Lower lobe of right lung (tissue), 2 donors: ENCODE measurements at places on chromosomes 1 and 21. TPM values are rescaled to one million over a fixed set of nuclear protein-coding genes. Genes with fewer than 3 reads are reported as not detected.

GRCh38 chr1:158924677-158925076, 6.7 kb upstream of the PYHIN1 start:
- DNase-seq = no peak

DNA sequence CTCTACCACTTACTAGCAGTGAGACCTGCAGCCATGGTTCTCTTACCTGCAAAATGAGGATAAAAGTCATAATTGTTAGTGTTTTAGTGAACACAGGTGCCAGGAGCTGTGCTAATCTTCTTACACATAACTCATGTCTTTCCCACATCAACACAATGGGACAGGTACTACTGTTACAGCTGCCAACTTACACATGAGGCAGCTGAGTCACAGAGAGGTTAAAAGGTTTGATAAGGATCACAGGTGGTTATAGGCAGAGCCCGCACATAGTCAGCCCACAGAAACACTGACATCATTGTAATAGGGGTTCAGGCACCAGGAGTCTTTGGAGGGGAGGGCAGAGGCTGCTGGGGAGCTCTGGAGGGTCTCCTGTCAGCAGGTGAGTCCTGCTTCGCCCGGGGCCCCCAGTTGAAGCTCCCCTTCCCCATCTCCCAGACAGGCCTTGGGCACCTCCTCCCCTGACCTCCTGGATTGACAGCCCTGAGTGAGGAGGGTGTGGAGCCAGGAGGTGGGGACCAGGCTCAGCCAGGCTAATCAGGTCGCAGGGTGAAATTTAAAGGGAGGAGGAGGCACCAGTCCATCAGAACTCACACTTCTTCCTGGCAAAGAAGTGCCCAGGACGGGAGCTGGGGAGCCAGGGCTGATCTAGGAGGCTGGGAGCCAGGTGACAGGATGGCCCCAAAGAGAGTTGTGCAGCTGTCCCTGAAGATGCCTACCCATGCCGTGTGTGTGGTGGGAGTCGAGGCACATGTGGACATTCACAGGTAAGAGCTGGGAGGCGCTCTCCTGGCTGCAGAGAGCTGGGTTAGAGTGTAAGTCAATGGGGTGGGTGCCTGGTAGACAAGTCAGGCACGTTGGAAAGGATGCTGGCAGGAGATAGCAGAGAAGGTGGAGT, at the start of gene PADI1:
Gene PADI1, plus strand, starts transcription at position 583 of the 895 bp plus-strand sequence. Its CDS starts 90 bp downstream, at position 673.
- DNase-seq = peak; percentile 24

FCRLB gene
- total RNA-seq = 2.8 TPM

- no peak for DNase-seq
These were observed 15.5 kb upstream of the TSPEAR start for GRCh38 chr21:44726826-44727225.

- no peak for DNase-seq
These were observed 30.2 kb upstream of the CD101 start for GRCh38 chr1:116971258-116971860.

RNF223 gene
- 0.65 TPM for total RNA-seq

- no peak for DNase-seq
These were observed 107.7 kb downstream of the AJAP1 start for GRCh38 chr1:4762146-4762545.

- no peak for DNase-seq
These were observed 11.4 kb downstream of the TMEM81 start for GRCh38 chr1:205072881-205073280.

CFAP57 gene
- 4.1 TPM for total RNA-seq

UMODL1 gene
- total RNA-seq = 0.50 TPM
